NAMALWA (cell line): ENCODE measurements at places on chromosomes 7 and 10.

GRCh38 chr7:101618207-101618839 is 10.8 kb downstream of the MYL10 start:
- no peak for DNase-seq

- no peak for DNase-seq
These were observed 70.0 kb downstream of the WAPL start for GRCh38 chr10:86451604-86451960.

DNA sequence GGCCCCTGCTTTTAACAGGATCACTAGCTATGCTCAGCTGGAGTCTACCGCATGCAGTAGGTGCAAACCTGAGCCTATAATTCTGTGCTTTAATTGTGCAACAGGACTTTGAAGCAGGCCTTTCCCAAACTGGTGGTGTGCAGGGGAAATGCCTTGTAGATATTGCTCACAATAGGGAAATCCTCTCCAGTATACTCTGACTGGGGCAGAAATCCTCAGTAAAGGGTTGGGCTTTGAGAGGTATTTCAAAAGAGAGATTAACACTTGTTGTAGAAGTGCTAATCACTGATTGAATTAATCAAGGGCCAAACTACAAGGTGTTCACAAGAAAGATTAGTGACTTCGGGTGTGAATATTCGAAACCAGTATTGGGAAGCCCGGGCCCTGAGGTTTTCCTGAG is 58.5 kb upstream of the EXOC6 start:
- no peak for DNase-seq

GRCh38 chr7:105389088-105389650 is 448 bp upstream of the SRPK2 start:
- DNase-seq: peak; percentile 54

- peak; percentile 38 for DNase-seq
These were observed 34.6 kb upstream of the SLC35G1 start for GRCh38 chr10:93859049-93859655.

- no peak for DNase-seq
These were observed 54.8 kb upstream of the TNKS2 start for GRCh38 chr10:91743465-91743864.
